ENCODE measurements at places on chromosomes 13 and 19. TPM values are rescaled to one million over a fixed set of nuclear protein-coding genes. Genes with fewer than 3 reads are reported as not detected.

Gene UCHL3
- total RNA-seq = 20.2 TPM

Gene KIR2DL3
- total RNA-seq = not detected

Gene KLF1
- total RNA-seq = not detected

Gene FFAR2
- not detected for total RNA-seq
